Common myeloid progenitor, CD34-positive (primary cell): ENCODE measurements at places on chromosomes 12 and 14.

- no peak for DNase-seq
These were observed 95.6 kb upstream of the DNM1L start for GRCh38 chr12:32583534-32583933.

DNA sequence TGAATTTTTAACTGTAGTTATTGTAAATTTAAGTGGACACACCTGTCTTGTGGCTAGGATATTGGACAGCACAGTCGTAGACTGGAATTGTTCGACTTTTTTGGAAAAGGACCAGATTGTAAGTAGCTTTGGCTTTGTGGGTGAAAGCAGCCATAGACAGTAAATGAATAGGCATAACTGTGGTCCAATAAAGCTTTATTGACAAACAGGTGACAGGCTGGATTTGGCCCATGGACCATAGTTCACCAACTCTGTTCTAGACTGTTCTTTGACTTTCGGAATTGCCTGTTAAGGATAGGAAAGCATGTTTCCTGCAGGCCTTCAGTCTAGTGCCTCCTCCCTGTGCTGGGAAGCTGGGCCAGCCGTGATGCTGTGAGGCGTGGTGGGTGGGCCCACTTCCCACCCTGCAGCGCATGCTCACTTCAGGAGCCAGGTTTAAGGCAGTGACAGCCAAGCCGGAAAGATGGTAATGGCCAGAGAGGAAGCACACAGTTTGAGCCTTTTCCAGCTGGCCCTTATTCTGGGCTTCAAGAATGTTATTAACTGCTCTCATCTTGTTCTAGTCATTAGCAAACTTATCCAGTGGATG lies 51.8 kb downstream of the PPP2R5C start:
- DNase-seq = no peak

- DNase-seq = no peak
These were observed 240.8 kb downstream of the DACT1 start for GRCh38 chr14:58878439-58879139.

GRCh38 chr12:89521364-89522223 lies 3.0 kb downstream of the GALNT4 start:
- no peak for DNase-seq

DNA sequence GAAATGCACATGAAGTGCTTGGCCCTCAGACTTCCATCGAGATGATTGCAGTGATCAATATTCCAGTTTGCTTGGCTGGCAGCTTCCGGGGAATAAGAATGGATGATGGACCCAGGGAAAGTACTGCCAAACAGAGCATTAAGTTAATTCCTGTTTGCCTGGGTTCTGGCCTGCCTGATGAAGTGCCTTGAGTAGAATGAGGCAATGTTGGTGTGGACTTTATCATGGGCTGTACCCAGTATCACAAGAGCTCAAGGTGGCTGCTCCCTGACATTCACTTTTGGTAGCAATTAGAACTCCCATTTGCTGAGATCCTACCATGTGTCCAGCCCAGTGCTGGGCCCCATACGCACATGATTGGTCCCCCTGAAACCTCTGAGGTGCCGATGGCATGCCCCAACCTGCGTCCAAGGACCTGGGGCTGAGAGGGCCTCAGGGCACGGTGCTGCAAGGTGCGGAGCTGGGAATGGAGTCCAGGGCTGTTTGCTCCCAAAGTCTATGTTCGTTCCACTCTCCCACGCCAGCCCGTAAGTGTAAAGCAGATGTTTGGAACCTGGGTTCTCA lies 80.7 kb downstream of the SLC25A47 start:
- DNase-seq = no peak

GRCh38 chr12:100279159-100279558 lies 12.2 kb downstream of the SCYL2 start:
- no peak for DNase-seq

- no peak for DNase-seq
These were observed 69.3 kb upstream of the FSCB start for GRCh38 chr14:44576356-44576755.

DNA sequence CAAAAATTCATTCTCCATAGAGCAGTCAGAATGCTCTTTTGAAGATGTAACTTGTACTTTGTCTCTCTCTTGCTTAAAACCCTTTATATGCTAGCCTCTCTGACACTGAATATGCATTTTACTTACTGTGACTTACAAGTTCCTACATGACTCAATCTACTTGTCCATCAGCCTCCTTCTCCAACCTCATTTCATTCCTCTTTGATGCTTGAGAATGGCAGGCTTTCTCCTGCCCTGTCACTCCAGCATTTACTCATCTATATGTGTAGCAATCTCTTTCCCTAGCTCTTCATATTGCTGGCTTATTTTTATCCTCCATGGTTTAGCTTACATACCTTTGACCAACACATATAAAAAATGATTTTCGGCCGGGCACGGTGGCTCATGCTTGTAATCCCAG lies 561.9 kb downstream of the CCER1 start:
- no peak for DNase-seq

- DNase-seq = no peak
These were observed 170.0 kb downstream of the ZFP36L1 start for GRCh38 chr14:68622856-68623255.

- no peak for DNase-seq
These were observed 457.0 kb downstream of the PCNX1 start for GRCh38 chr14:71363946-71364925.

DNA sequence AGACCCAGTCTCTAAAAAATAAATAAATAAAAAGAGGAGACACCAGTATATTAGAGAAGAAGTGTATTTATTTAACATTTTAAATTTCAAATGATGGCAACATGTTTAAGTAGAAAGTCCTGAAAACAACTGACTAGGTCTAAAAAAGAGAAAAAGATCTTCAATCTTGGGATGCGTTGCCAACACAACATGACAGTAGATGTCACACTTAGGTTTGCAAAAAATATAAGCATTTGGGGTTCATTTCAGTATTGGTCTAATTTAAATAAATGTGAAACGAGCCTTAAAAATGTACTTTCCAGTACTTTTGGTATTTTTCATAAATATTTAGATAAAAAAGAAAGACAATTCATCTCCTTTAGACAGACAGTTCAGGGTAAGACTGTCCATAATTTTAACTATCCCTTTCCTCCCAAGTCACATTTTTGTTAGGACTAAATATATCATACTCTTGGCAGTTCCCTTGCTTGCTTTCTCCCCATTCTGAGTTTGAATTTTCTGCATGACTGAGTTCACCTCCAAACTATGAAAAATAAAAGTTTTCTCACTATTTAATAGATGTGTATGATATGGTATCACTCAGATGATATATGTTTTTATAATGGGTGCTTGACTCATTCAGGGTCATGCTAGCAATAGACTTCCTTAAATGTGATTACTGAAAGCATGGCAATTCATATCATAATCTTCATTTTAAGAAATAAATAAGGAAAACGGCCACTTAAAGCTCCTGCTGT lies 4.3 kb downstream of the C14orf93 start:
- DNase-seq = peak; percentile 17

DNA sequence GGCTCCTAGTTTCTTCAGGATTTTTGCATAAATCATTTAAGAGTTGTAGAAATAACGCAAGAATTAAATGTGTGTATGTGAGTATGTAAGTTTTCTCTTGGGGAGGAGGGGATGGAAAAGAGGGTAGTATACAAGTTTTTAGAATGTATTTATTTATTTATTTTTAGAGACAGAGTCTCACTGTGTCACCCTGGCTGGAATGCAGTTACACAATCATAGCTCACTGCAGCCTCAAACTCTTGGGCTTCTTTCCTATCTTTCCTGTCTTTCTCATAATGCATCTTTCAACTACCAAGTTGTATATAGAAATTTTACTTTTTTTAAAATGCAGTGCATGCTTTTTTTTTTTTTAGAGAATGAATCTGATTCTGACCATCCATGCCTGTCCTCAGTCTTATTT lies 269.0 kb upstream of the GARIN2 start:
- no peak for DNase-seq

GRCh38 chr14:55353686-55354467 lies 57.8 kb downstream of the ATG14 start:
- DNase-seq = no peak

DNA sequence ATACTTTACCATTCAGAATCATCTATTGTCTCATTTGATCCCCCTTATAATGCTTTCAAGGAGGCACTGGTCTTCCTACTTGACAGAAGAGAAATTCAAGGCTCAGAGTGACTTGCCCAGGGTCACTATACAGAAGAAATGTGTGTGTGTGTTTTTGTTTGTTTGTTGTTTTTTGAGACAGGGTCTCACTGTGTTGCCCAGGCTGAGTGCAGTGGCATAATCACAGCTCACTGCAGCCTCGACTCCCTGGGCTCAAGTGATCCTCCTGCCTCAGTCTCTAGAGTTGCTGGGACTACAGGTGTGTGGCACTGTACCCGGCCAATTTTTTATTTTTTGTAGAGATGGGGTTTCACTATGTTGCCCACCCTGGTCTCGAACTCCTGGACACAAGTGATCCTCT lies 22.9 kb downstream of the IRF2BPL start:
- no peak for DNase-seq

DNA sequence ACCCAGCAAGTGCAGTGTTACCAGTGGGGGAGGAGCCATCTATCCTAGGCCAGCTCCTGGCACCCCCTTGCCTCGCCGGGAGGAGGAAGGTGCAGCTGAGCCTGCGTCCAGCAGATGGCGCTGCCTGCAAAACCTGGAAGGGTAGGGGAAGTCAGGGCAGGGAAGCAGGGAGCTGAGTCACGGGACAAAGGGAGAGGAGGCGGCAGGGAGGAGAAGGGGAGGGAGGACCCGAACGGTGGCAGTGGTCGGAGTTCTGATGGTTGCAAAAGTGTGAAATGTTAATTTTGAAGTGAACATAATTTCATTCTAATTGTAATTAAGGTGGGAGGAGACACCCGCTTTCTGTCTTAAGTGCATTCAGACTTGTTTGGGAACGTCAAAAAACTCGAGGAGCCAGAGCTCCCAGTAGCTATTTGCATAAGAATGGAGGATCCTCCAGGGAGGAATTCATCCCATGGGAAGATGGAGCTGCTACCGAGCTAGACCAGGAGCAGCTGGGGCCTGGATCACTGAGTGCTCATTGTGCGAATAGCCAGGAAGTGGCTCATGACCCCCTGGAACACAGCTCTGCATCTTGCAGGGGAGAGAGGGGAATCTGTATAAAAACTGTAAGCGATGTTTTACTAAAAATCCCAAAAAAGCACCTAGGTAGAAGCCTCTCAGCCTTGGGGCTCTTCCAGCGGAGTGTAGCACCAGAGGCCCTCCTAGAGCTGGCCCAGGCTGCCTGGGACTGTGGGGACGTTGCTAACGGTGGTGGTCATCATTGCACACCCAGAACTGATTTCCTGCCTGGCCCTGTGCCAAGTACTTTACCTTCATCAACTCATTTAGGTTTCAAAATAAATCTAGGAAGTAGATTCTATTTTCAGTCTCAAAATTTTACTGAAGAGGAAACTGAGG lies 59.5 kb downstream of the EMP1 start:
- peak; percentile 92 for DNase-seq

GRCh38 chr12:56221232-56221756 lies 428 bp downstream of the RNF41 start:
- peak; percentile 33 for DNase-seq

GRCh38 chr12:46404733-46405132 lies 32.2 kb upstream of the SLC38A2 start:
- no peak for DNase-seq

GRCh38 chr12:56337753-56338251 lies 882 bp upstream of the IL23A start:
- DNase-seq = no peak

- peak; percentile 72 for DNase-seq
These were observed 133.7 kb downstream of the AEBP2 start for GRCh38 chr12:19572920-19573558.

DNA sequence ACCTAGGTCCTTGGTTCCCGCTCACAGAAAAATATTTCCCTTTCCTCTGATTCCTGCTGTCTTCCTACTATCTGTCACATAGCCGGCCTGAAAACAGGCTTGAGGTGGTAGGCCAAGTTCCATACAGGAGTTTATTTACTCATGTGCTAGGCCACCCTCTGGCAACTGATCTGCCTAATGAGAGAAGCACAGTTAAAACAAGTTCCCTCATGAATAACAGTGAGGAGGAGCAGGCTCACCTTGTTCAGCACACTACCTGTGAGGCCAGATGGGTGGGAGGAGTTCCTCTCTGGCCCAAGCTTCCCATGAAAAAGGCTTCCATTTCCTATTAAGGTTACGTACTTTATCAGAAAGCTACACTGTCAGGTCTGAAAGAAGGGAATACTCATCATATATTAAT lies 206.0 kb downstream of the MYRFL start:
- no peak for DNase-seq

DNA sequence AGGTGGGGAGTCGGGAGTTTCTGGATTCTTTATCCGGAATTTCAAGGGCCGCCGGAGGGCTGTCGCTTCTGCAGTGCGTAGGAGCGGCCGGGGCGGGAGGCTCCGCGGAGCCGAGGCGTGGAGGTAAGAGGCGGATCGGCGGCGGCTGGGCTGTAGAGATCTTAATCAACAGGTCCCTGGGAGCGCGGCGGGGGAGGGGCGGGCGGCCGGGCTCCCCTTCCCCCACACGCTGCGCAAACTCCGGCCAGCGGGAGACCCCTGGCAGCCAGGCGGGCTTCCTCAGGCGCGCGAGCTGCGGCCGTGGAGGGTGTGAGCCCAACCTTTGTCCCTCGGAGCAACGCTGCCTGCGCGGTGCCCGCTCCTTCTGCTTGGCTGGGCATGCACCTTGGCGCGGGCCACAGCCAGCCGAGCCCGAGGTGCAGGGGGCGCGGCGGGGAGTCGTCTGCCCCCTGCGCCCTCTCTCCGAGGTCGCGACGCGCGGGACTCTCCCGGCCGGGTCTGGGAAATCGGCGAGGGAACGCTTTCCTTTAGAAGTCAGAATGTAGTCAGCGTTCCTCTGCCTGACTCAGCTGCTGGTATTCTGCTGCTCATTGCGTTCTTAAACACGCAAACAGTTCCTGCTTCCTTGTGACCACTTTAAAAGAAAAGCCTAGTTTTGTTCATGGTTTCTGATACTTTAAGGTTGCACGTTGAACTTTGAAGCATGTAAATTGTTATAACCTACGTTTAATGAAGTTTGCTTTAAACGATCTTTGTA lies at the start of gene PALS1:
TSS of gene PALS1 (plus strand) at position 25 of the 757 bp plus-strand sequence. CDS start 37,736 bp downstream, outside the sequence.
- DNase-seq = no peak

DNA sequence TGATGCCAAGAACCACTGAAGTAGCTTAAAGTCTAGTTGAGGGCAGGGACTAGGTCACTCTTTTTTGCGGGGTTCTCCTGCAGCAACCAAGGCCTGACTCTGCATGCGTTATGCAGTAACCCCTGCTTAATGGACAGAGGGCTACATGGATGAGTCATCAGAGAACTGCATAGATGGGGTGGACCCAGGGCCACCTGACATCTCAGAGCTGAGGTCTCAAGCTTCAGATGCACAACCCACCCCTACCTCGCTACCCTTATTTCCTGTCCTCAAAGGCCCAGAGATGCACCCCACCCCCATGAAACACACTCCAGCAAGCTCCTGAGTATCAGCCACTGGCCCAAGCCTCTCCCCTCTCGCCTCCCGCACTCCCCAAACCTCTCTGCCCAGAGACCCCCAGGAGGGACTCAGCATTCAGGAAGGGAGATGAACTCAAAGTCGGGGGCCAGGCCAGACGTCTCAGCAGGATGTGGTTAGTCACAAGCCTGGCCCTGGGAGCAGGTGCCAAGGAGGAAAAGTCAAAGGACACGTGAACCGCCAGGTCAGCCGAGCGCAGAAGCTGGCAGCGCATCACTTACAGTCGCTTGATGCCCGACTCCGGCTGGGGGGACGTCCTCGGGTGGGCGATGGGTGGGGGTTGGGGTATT lies 25.8 kb downstream of the SNRNP35 start:
- peak; percentile 25 for DNase-seq
